ENCODE measurements at places on chromosomes 1 and 21. TPM values are rescaled to one million over a fixed set of nuclear protein-coding genes. Genes with fewer than 3 reads are reported as not detected.

GRCh38 chr1:74652711-74653139 lies 20.9 kb downstream of the ERICH3 start:
- DNase-seq: peak; percentile 9

GRCh38 chr1:11940260-11940921 lies 5.9 kb downstream of the PLOD1 start:
- DNase-seq: peak; percentile 36

DNA sequence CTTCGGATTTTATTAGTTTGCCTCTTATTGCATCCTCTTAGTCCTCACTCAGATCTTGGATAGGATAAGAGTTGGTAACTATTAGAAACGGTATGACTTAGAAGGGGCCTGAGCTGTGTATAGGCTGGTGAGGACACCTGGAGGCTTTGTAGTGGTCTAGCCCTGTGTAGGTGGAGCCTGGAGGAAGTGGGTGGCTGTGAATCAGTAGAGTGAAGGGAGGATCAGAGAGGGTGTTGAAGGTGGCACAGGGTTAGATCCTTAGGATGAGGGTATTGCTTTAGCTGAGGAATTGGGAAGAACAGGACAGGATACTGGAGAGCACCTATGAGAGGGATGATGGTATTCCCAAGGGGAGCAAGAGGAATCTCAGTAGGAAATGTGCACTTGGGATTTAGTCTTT lies 5.7 kb downstream of the VANGL1 start:
- DNase-seq: no peak

- peak; percentile 78 for DNase-seq
Measured at GRCh38 chr1:921011-921837, 2.5 kb upstream of the SAMD11 start.

- DNase-seq: peak; percentile 24
Measured at GRCh38 chr1:244047621-244048255, 3.3 kb upstream of the ZBTB18 start.

DNA sequence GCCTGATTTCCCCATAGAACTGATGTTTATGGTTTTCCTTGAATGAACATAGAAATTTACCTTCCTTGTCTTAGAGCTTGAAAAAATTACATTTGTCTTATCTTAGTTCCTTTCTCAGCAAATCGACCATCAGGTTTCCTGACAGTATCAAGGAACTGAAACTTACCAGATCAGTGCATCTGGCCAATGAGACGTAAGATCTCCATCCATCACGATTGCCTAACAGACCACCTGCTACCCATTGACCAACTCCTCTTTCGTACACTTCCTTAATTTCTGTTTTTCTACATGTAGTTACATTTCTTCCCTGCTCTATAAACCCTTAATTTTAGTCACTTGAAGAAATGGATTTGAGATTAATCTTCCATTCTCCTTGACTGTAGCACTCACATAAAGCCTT lies 57.4 kb upstream of the TMPRSS15 start:
- no peak for DNase-seq

GRCh38 chr1:156750711-156751450 lies 594 bp downstream of the HDGF start:
- peak; percentile 59 for DNase-seq

- peak; percentile 51 for DNase-seq
Measured at GRCh38 chr1:234607109-234608024, 2.6 kb downstream of the IRF2BP2 start.

DNA sequence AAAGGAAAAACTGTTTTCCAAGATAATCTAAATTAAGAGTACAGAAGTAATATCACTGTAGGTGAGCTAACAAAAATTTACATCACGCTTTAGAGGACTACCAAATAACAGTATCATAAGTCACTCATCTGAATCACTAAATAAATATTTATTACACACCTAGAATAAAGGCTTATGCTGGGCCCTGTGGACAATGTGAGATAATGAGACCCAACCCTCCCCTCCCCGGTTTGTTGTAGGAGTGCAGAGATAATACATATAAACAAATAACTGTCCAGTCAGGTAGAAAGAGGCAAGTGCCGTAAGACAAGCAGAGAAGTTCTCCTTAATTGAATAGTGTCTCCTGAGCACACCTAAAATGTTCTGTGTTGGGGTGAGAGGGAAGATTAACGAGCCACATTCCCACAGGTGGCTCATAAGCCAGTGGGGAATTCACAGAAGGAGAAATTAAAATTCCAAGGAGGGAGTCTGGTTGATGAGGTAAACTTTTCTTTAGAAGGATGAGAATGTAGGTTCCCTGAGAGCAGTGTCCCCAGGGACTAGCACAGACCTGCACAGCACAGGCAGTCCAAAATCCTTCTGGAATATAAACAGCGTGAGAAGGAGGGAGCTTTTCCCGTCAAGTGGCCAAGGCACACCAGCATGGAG lies 241.4 kb downstream of the NFIA start:
- DNase-seq: no peak

GRCh38 chr1:109933856-109934711 lies 23.4 kb downstream of the CSF1 start:
- peak; percentile 99 for DNase-seq

GRCh38 chr1:58782178-58783089 lies 1.4 kb downstream of the JUN start:
- DNase-seq: peak; percentile 47

ZNF691 gene
- 6.9 TPM for total RNA-seq

VANGL2 gene
- total RNA-seq: not detected

CTSK gene
- total RNA-seq: 0.92 TPM

NBPF11 gene
- total RNA-seq: 2.5 TPM

Data from MG63 (cell line).